ENCODE measurements at places on chromosomes 4 and X.

GRCh38 chrX:14030174-14030530 lies 460 bp upstream of the GEMIN8 start:
- peak; percentile 58 for DNase-seq

- DNase-seq: peak; percentile 90
These were observed 420.8 kb upstream of the DIPK2B start for GRCh38 chrX:45621376-45622041.

GRCh38 chr4:41285202-41285863 lies 28.6 kb downstream of the UCHL1 start:
- no peak for DNase-seq

DNA sequence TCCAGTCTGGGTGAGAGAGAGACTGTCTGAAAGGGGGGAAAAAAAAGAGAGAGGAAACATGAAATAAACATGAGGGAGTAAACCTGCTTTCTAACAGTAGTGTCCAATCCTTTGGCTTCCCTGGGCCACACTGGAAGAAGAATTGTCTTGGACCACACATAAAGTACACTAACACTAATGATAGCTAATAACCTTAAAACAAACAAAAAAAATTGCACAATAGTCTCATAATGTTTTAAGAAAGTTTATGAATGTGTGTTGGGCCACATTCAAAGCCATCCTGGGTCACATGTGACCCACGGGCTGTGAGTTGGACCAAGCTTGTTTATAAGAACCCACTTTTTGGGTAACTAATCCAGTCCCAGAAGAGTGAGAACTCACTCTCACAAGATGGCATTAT lies 30.3 kb downstream of the PDS5A start:
- DNase-seq: no peak

DNA sequence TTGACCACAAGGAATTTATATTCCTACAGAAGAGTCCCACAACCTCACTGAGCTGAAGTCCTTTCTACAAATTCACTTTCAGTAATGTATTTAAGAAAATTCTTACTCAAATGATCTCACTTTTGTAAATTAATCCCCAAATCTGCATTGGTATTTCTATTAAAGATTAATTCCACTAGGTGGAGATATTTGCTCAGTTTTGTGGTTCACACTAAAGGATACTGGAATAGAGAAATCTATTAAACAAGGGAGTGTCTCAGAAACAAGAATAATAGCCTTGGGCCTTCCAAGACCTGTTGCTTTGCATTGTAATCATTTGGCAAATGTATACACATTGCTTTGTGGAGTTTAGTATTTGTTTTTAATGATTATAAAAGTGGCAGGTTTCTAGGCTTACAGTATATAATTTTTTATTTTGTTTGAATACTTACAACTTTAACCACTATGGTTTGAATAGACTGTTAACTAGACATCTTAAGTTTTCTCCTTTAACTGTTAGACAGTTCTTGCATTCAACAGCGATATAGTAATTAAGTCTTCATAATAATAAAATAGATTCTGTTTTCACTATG lies 25.9 kb downstream of the CFAP299 start:
- DNase-seq: peak; percentile 58

Data from ELR (cell line).